ENCODE measurements at places on chromosomes 7 and 10.

DNA sequence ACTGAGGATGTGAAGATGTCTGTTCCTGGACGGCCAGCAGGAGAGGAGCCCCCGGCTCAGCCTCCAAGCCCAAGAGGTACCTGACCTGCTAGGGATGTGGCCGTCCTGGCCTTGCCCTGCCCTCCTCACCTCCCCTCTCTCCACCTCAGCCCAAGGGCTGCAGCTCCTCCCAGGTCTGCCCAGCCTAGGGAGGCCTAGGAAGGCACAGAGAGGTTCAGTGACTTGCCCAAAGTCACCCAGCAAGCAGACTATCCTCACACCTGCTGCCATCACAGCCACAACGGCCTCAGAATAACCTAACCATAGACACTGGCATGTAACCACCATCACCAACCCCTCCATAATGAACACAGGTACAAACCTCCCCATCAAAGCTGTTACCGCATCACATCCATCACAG is 38.7 kb upstream of the LRRC18 start:
- DNase-seq, result no peak

GRCh38 chr7:71638108-71638507 is 506.2 kb downstream of the GALNT17 start:
- no peak for DNase-seq

- no peak for DNase-seq
These were observed 1.5 kb downstream of the GIMAP1 start for GRCh38 chr7:150717814-150718420.

- DNase-seq, result no peak
These were observed 76.0 kb upstream of the IL6 start for GRCh38 chr7:22651036-22651435.

DNA sequence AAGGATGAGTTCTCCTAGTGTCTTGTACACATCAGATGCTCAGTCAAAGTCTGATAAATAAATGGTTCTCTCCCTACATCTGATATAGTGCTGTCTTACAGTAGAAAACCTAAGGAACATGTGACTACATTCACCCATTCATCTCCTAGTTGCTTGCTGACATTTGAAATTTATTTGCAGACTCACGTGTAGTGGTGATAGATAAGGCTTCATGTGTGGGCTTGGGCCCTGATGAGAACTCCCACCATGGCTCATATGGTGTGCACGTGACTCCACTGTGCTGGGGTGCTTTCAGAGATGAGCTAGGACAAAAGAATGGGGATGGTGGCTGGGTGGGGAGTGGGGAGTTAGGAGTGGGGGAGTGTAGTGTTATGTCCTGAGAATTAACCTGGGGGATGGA is 287.3 kb downstream of the RPS24 start:
- DNase-seq, result no peak

GRCh38 chr10:118262538-118262937 is 79.6 kb downstream of the FAM204A start:
- no peak for DNase-seq

DNA sequence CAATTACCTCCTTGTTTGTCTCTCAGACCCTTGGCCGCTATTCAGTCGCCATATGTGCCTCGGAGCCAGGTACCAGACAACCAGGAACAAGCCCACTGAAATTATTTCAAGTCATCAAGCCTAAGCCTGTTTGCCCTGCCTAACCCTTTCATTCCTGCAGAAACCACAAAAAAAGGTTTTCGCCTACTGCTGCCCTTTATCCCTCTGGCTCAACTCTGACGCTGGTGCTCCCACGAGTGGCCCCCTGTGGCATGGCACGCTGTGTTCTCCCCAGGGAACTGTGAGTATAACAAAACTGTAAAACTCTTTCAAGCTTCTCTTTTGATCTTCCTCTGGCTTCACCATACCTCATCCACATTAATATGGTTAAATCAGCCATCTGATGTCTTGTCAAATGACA is 215.7 kb upstream of the CDC14C start:
- peak; percentile 21 for DNase-seq

- DNase-seq, result no peak
These were observed 181.6 kb downstream of the NPSR1 start for GRCh38 chr7:34839645-34840044.

- no peak for DNase-seq
These were observed 10.4 kb upstream of the FAS start for GRCh38 chr10:88980247-88980646.

DNA sequence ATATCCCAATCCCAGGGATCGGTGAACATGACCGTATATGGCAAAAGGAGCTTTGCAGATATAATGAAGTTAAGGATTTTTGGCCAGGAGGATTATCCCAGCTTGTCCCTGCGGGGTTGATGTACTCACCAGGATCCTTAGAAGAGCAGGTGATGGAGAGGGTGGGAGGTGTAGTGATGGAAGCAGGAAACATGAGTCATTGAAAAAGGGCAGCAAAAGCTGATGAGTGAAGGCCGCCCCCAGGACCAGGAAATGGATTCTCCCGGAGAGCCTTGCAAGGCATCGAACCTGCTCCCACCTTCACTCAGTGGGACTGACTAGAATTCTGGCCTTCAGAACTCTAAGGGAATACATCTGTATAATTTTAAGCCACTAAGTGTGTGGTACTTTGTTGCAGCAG is 5.2 kb upstream of the NUPR2 start:
- DNase-seq, result no peak

GRCh38 chr10:22638863-22639262 is 75.5 kb downstream of the PIP4K2A start:
- no peak for DNase-seq

DNA sequence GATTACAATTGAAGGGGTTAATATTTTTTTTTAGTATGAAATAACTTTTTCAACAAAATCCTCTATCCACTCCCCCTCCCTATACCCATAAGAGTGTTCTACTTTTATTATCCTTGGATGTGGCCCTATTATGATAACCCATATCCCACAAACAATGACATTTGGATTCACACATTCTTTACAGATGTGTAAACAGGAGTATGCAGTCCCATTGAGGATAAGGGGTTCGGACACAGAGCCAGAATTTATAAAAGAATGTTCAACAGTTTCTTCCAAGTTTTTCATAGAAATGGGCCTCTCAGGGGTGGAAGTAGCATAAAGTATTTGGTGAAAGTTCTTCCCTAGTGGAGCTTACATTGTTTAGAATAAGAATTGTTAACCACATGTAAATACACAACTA is 16.1 kb upstream of the PCLO start:
- DNase-seq, result no peak

- DNase-seq, result no peak
These were observed 39.9 kb upstream of the RBM33 start for GRCh38 chr7:155604504-155604997.

GRCh38 chr10:44936314-44936975 is 23.2 kb upstream of the RASSF4 start:
- no peak for DNase-seq

GRCh38 chr10:22058201-22058600 is 54.7 kb upstream of the DNAJC1 start:
- no peak for DNase-seq

GRCh38 chr10:127135844-127136577 is 60.4 kb downstream of the INSYN2A start:
- no peak for DNase-seq

- no peak for DNase-seq
These were observed 182.2 kb downstream of the ZNF438 start for GRCh38 chr10:30849231-30850035.

- DNase-seq, result no peak
These were observed 18.8 kb upstream of the TMEM248 start for GRCh38 chr7:66901941-66902843.

GRCh38 chr10:117532451-117533107 is 10.0 kb upstream of the EMX2 start:
- no peak for DNase-seq

DNA sequence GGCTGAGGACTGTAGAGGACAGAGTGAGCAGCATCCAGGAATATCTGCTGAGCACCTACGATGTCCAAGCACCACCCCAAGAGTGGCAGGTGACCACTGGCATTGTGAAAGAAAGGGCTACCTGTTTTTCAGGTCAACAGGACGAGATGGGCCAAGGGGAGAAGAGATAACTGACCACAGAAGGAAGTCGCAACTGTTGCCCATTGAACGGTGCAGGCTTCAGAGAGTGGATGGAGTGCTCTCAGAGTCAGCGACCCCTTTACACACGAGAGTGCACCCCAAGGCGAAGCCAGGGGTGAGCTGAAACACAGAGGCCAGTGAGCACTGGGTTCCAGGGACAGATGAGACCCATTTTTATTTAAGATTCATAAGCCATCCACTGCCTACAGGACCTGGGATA is 42.3 kb downstream of the HIPK2 start:
- DNase-seq, result no peak

DNA sequence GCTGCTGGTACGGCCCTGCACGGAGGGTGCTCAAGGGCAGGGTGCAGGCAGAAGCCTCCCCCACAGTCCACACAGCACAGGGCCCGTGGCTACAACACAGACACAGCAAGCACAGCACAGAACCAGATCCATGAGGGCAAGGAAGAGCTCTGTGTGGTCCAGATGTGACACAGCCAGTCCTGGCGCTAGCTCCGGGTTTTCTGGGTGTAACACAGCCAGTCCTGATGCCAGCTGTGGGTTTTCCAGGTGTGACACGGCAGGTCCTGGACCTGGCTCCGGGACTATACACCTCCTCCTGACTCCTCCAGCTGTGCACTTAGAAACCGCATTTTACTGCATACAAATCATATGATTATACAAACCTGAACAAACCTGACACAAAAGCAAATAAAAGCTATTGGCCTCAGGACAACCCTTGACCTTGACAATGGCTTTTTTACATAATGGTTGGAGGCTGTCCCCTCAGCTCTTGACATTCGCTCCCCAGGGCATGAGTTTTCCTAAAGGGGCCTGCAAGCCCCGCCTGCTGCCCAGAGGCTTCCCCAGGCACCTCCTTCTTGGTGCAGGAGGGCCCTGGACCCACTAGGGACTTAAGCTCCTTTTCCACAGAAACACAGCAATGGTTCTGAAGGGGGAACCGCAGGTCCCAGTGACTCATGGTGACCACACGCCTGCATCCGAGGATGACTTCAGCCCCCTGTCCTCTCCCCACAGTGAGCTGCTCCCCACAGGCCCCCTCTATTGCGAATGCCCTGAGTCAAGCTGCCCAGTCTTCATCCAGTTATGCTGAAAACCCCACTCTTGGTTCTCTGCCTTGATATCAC is 209.6 kb downstream of the PTPRN2 start:
- no peak for DNase-seq

GRCh38 chr7:103521937-103522336 is 75.9 kb upstream of the SLC26A5 start:
- DNase-seq, result no peak

GRCh38 chr7:22726345-22726906 is 574 bp upstream of the IL6 start:
- DNase-seq, result peak; percentile 75

DNA sequence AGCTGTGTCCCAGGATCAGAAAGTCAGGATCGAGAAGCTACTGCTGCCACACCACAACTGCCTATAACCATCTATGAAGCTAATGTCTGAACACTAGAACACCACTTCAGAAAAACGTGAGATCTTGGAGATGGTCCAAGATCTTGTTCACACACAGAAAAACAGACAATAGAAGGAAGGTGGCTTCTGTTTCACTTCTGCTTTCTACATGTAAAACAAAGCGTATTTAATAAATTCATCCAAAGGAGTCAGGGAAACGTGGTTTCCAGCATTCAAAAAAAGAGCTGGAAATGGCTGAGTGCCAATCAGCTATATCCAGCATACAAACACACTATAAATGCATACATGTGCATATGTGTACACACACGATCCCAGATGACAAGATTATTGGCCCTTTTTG is 70.2 kb upstream of the CCDC71L start:
- no peak for DNase-seq

- no peak for DNase-seq
These were observed 19.7 kb upstream of the C10orf71 start for GRCh38 chr10:49279015-49279880.

DNA sequence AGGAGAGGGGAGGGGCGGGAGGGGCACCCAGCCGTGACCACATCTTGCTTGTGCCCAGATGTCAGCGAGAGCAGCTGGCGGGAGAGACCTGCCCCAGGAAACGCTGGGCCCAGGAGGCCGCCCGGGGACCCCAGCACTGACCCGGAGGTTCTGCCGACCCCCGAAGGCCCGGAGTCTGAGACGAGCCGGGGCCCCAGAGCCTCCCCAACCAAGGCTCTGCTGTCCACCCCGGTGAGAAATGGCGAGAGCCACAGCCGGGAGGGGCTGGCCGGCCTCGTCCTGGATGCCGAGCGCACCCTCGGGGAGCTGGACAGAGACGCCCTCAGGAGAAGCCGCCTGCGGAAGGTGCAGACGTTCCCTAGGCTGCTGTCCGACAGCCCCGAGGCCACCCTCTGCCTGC is 25.9 kb downstream of the KNDC1 start:
- no peak for DNase-seq

DNA sequence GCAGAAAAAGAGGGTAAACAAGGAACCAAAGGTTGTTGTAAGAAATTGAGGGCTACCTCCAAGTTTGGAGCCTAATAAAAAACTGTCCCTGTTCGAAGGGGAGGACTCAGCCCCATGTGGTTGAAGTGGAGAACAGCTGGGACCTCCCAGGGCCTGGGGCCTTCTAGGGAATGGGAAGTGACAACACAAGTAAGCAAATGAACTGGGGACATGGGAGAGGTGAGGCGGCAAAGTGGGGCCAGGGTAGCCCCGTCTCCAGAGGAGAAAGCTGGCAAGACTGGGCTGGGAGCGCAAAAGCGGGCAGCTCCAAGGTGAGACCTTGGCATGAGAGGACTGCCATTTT is 198.1 kb downstream of the ZNF438 start:
- DNase-seq, result no peak

Measured in urothelium cell line (cell line).